ENCODE measurements at places on chromosomes 5 and 9.

GRCh38 chr5:87769157-87769556, 356.4 kb upstream of the CCNH start:
- DNase-seq: no peak

DNA sequence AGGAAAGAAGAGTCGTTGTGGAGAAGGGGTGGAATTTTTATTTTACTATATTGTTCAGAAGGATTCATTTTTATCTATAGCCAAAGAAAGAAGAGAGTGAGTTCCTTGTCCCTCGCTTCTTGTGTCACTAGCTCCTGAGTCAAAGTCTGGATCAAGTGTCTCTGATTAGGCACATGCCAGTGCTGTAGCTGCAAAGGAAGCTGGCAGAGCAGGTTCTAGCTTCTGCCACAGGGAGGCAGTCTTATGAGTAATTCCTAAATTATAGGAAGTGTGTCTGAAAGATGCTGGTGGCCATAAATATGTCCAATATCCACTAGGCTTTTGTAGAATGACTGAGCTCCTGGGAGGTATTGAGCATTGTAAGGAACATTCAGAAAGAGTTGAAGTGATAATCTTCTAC, 84.7 kb downstream of the DOCK2 start:
- DNase-seq: no peak

- no peak for DNase-seq
Observed at GRCh38 chr5:95382801-95383200, 8.4 kb upstream of the FAM81B start.

DNA sequence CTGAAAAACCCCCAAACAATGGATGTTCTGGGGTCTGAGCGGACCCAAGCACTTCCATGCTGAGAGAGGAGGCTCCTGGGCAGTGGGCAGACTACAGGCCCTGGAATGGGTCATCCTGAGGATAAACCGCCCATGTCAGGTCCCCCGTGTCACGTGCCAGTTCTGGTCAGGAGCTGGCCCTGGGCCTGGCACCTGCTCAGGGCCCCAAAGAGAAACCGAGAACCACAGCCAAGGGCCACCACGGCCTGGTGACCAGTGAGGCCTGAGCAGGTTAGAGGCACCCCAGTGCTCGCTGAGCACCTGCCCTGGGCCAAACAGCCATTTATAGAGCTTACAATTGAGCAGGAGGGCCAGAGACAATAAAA, 15.8 kb downstream of the LMAN2 start:
- no peak for DNase-seq

DNA sequence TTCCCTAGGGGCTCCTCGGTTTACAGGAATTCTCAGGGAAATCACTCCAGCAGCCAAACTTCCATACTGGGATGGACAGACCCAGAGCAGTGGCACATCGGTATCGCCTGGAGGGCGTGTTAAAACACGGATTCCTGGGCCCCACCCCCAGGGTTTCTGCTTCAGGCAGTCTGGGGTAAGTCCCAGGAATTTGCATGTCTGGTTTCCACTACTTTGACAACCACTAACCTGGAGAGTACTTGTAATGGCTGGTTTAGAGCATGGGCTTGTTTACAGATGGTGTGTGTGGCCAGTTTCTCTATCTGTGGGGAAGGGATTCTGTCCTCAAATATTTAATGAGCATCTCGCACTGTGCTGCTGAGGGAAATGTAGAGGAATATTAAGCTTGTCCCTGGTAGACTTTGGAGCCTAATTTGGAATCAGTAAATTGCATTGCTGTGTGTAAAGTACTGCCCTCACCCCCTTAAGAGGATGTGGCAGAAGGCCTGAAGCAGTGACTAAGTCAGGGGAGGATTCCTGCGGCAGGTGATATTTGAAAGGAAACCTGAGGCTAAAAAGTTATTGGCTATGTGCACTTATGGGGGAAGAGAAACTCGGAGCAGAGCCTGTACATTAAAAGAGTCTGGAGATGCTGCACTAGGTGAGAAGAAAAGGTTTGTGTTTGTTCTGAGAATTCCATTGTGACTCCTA, 18.6 kb upstream of the TJP2 start:
- DNase-seq: no peak

DNA sequence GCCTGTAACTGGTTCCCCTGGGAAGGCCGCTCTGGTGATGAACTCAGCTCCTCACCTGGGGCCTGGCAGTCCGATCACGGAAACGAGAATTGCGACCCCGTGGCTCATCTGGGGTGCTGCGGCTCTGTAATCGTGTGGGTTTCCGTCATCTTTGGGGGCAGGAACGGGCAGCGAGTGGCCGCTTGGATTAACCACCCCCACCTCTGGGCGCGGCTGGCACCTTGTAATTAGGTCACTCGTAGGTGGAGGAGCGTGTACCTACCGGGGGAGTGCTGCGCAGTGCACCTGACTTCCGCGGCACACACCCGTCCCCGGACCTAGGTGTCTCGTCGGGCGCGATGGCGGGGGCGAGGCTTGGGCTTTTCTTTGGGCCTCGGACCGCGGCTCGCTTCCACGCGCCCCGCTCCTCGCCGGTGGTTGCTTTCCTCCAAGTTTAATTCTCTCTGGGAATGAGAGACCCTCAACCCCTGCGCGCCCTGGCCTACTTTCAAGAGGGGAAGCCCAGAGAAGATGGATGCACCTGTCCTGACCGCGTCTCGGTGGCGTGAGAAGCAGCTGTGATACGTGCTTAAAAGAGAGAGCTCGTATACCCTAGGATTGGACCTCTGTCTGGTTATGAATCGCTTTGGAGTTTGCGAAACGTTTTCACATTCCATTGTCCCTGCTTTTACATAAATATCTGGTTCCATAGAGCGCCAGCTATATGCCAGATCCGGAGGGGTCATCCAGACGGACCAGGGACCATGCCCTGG, 744 bp upstream of the PPP2CA start:
- no peak for DNase-seq

GRCh38 chr5:58771796-58772195, 188.9 kb downstream of the RAB3C start:
- DNase-seq: no peak

DNA sequence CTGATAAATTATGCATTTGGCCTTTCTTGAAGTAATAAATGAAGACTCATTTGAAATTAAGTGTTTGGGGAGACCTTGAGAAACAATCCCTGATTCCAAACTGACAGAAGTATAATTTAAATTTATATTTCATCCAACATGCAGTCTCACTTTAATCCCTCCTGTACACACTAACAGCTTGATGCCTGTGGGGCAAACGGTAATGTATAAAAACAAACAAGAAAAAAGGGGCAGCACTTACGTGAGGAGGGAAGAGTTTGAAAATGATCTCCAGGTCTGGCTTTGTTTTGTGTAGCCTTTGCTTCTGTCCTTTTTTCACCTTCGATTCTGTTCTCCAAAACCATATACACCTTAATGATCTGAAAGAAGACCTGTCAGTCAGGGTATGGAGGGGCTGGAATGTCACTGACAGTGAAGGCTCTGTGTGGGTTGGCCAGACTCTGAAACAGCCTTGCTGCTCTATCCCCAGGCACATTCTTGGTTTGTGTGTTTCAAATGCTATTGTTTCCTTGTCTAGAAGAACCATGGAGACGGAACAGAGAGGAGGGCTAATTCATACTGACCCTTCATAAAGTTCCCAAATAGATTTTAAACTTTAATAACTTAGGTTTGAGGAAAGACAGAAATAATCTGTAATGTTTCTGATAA, 338.2 kb upstream of the WWC1 start:
- no peak for DNase-seq

- DNase-seq: no peak
Observed at GRCh38 chr5:150301901-150302300, 804 bp downstream of the ARSI start.

DNA sequence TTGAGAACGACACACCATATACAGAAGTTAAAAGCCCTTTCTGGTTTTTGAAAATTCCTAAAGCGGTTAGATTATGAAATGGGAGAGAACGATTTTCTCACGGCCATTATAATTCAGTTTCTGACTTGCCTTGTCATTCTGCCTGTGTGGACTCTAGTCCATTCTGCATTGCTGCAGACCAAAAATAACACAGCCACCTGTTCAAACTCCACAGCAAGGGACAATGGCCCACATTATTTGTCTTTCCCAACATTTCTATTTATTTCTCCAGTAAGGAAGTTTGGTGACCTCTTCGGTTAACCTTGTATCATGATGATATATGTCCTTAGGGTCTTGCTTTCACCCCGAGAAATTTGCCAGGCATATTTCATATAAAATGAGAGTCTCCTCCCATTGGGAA, 497.7 kb downstream of the BRINP1 start:
- DNase-seq: no peak

GRCh38 chr9:9223175-9223574, 1389.6 kb downstream of the PTPRD start:
- no peak for DNase-seq

- no peak for DNase-seq
Observed at GRCh38 chr9:77710965-77711648, 63.0 kb upstream of the GNA14 start.

All from retina (tissue), 1 donor.